ENCODE measurements at places on chromosomes 4 and X.

- DNase-seq = no peak
Measured at GRCh38 chr4:128820671-128821070, 11.2 kb downstream of the JADE1 start.

- DNase-seq = no peak
Measured at GRCh38 chrX:134544513-134545151, 84.7 kb downstream of the HPRT1 start.

DNA sequence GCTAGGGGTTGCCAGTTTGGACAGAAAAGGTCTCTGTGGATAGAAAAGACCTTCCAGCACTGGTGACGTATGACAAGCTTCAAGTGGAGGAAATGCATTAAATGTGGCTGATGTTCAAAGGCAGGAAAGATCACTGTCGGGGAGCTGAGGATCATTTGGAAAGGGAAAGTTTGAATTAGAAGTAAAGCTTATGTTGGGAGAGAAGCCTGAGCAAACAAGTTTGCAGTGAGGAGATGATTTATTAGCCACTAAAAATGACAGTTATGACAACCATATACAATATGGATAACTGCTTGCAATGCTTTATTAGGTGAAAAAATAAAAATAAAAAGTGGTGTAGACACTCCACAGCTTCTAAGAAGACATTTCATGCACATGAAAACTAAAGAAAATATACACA lies 135.3 kb upstream of the HS3ST1 start:
- DNase-seq = peak; percentile 22

DNA sequence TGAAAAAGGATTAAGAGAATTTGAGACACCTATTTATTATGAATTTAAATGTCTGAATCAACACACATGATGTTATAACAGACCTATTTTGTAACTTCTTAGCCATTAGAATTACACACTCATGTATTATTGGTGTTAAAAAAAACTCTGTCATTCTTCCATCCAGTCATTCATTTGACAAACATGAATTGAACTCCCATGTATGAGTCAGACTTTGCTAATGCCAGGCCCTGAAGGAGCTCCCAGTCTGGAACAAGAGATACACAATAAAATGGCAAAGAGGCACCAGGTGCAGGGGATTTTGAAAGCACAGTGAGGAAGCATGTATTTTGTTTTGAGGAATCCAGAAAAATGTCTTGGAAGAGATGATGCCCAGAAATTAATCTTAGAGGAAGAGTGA lies 87.7 kb upstream of the EFHC2 start:
- DNase-seq = no peak

- no peak for DNase-seq
Measured at GRCh38 chr4:174211622-174212044, 71.8 kb downstream of the FBXO8 start.

GRCh38 chr4:122671919-122672490 lies 51.1 kb upstream of the IL21 start:
- no peak for DNase-seq

GRCh38 chr4:41887821-41888686 lies 47.2 kb upstream of the TMEM33 start:
- DNase-seq = peak; percentile 14

GRCh38 chrX:153801669-153802068 lies 7.2 kb downstream of the SSR4 start:
- no peak for DNase-seq

DNA sequence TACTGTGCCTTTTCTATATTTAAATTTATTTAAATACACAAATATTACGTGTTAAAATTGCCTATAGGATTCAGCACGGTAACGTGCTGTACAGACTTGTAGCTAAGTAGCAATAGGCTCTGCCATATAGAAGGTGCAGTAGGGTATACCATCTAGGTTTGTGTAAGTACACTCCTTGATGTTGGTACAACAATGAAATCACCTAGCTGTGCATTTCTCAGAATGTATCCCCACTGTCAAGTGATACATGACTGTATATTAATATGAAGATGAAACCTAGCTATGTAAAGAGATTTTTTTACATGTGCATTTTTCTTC lies 431.2 kb downstream of the KCTD8 start:
- no peak for DNase-seq

DNA sequence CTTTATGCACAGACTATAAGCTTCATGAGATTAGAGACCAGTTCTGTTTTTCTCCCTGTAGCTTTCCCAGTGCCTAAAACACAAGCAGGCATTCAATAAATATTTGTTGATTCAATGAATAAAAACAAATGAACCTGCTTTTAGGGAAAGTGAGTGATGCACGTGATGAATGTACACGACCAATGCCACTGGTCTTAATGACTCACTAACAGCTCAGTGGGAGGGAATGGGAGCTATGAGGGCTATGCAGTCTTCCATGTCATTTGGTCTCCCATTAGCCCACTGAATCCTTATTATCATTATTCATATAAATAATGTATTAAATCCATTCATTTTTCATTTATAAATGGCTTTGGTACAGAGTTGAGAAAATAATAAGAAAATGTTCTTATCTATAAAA lies 247.4 kb downstream of the FBXO8 start:
- DNase-seq = peak; percentile 40

DNA sequence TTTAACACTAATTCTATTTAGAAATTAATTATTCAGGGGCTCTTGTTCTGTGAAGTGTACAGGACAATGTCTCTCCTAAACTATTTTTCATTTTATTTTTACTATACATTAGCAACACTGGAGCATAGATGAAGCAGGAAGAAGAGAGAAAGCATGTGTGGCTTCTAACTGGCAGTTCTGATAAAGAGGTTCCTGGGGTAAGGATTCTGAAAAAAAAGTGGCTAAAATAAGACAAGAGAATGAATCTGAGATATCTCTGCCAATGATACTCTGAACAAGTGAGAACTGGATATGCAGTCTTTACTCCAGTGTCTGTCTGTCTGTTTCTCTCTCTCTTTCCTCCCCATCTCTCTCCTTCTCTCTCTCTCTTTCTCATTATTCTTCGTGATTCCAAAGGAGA lies 125.9 kb downstream of the MAML3 start:
- no peak for DNase-seq

GRCh38 chrX:38220415-38221390 lies at the start of gene SRPX:
TSS of gene SRPX (minus strand) at chrX:38220871. CDS start at chrX:38220792, 79 bp downstream.
- DNase-seq = peak; percentile 7

DNA sequence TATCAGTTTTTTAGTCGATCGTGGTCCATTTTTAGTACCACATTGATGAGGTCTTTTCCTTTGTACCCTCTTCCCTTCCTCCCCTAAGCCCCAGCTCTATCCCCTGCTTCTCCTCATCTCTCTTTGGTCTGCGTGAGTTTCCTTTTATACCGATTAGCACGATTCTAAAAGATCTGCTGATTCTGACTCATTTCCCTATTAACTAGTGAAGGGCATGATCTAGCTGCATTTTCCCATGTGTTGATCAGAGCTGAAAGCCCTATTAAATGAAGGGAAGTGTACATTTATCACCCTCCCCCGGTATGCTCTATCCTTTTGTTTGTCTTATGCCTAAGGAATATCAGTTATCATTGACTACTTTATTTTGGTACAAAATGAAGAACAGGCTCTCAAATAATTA lies 181.7 kb upstream of the NPY2R start:
- DNase-seq = no peak

- DNase-seq = peak; percentile 86
Measured at GRCh38 chrX:65920620-65921019, 119.3 kb downstream of the VSIG4 start.

DNA sequence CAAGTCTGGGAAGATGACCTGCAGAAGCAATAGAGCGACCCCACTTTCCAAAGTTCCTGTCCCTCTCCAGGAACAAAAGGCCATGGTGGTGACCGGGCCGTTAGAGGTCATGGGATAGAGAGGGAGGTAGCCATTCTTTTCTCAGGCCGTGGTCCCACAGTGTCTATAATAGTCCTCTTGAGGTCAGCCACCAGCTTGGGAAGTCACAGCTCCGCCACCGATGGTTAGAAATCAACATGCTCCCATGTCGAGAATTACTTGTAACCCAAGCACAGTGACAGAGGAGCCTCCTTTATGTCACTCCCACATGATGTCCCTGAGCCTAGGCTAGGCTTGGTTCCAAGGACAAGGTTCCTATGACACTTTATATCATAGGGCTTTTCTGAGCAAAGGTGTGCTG lies 48.3 kb upstream of the CBR4 start:
- DNase-seq = no peak

DNA sequence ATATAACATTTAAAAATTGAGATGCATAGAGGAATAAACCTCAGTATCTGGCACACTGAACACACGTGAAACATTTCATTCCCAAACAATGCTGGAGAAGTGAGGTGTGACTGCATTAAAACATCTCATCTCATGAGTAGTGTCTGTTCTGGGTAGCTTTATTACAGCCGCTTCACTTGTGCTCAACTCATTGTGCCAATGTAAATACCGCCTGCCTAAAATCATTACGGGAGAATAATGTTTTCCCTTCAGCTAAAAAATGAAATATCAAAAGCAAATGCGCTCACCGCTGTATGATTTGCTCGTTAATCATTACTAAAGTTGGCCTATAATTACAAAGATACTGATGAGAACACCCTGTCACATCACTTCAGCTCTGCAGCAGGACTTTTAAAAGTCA lies 110.2 kb upstream of the PRPS2 start:
- DNase-seq = peak; percentile 57

GRCh38 chr4:48945981-48946380 lies 39.4 kb upstream of the OCIAD2 start:
- peak; percentile 5 for DNase-seq

DNA sequence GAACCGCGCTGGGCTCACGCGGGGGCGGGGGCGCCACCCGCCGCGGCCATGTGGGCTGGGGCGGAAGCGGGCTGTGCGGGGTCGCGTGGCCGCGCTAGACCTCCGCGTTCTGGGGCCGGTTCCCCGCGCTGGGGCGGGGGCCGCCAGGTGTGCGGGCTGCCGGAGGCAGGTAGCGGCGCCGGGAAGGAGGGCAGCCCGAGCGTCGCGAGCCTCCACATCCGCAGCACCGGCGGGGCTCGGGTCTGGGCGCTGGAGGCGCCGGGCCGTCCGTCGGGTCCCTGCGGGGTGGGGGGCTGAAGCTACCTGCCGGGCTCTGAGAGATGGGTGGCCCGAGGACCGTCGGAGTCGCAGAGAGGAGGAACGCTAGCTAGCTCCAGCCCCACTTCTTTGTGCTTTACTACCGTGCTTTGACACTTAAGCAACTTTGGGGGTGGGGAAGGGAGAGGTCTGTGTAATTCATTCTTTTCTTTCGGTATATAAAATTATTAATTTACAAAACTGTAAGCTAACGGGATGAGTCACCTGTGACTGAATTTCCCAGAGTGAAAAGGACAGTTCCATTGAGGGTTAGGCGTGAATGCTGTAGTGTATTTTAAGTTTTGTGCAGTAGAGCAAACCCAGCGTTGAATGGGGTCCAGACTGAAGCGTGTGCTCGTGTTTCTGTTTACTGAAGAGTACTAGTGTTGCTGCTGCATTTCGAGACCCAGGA lies 689 bp downstream of the METAP1 start:
- peak; percentile 21 for DNase-seq

DNA sequence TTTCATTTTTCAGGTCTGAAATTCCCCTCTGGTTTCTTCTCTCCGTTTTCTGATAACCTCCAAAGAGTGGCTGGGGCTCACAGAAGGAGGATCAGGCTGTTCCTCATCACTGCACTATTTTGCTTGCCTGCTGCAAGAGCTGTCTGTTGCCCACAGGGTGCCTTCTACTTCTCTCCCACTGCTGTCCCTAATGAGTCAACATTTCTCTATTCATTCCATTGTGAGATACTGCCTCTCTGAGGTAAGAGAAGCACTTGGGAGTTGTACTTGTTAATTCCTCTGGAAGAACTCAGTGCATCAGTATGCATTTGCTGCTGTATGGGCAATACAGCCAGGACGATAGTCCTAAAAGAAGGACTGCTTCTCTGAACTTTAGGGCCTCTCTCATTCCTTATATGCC lies 34.8 kb downstream of the CT47B1 start:
- DNase-seq = no peak

GRCh38 chrX:17266136-17266535 lies 108.9 kb upstream of the NHS start:
- no peak for DNase-seq

- DNase-seq = no peak
Measured at GRCh38 chr4:122903766-122904288, 18.6 kb downstream of the NUDT6 start.

GRCh38 chrX:68632491-68632890 lies 15.0 kb upstream of the STARD8 start:
- no peak for DNase-seq

GRCh38 chr4:161187569-161187968 lies 976.2 kb downstream of the FSTL5 start:
- no peak for DNase-seq

- DNase-seq = peak; percentile 66
Measured at GRCh38 chr4:104989371-104989770, 157.3 kb upstream of the TET2 start.

DNA sequence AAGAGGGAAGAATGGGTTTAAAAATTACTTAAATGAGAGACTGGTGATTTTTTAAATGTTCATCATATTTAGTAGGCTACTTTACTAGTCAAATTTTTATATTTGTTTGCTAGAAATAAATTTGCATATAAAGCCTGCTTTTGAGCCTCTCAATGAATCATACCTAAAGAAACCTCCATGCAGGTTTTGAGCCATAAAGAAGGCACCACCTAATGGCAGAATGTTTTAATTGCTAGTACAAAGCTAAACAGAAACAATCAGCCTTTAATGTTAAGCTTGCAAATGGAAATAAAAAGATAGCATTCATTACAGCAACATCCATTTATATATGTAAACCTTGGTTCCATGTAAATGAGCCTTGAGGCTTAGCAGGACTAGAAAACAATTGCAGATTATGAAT lies 989.7 kb downstream of the CCSER1 start:
- no peak for DNase-seq

DNA sequence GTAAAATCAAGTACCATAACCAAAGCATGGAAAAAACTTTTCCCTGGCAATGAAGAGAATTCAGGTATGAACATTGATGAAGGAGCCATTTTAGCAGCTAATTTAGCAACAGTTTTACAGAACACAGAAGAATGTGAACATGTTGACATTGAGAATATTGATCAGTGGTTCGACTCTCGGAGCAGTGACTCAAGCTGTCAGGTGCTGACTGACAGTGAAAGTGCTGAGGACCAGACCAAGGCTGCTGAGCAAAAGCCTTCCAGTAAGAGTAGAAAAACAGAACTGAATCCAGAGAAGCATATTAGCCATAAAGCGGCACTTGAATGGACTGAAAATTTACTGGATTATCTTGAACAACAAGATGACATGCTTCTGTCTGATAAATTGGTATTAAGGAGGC lies 2.8 kb downstream of the TIGD2 start:
- DNase-seq = no peak

Data from NCI-H1105 treated with DMSO at 0.1 percent for 48 hours (cell line).